ENCODE measurements at places on chromosomes 12 and 14.
A peak's percentile ranks its signal among the peaks of the same experiment; 100 is the strongest.

DNA sequence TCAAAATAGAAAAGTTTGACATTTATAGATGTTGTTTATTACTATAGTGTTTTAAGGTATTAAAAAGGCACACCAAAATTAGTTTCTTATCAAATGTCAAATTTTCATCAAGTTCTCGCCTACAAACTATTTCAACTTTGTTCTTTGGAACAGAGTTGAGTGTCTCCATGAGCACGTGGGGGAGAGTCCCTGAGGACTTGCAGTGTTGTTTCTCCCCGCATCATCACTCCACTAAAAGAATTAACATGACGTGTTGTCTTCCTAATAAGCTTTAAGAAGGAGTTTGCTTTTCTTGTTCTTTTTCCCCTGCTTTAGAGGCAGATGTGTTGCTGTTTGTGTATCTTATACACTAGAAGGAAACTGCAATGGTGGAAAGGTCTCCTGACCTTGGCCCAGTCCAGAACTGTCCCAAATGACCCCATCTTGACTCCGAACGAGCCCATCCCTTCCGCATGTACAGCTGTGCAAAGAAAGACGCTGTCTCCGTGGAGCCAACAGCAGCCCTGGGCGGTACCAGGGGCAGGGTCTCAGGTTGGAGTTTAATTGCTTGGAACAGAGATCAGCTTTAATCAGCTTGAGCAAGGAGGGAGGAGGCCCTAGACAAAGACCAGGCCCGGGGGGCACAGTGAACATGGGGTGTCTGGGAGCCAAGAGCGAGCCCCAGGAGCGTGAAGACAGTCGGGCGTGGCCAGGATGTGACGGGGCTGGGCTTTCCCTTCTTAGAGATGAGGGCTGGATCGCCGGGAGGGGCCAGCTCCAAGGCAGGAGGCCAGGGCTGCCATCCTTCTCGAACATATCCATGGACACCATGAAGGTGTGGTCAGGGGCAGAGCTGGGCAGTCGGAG, 215.4 kb upstream of the RTL1 start:
- no peak for DNase-seq

DNA sequence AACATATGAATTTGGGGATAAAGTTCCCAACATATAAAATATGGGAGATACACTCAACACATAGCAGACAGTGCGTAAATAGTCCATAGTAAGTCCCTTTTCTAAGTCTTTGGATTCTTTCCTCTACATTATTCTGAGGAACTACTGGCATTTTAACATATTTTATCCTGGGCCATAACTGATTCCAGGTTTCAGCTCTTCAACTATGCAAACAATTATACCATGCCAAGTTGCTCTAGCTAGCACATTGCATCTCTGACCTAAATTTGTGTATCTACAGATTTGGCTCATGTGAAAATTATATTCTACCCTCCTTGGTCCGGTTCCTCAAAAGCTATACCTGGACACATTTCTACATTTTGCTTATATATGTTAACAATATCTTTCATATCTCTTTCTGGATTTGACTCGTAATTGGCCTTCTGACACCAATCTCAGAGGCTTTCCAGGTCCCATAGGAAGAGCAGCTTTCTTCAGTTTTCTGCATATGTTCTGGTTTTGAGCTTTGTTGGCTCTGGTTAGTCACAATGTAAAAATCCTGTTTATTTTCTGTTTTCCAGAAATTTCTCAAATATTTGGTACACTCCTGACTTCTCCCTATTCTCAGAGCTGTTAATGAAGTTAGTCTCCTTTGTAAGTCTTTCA, 305.4 kb downstream of the BMP4 start:
- DNase-seq = no peak

- DNase-seq = no peak
Measured at GRCh38 chr12:75270157-75270556, 60.0 kb downstream of the CAPS2 start.

GRCh38 chr12:112381406-112381882, 787 bp downstream of the HECTD4 start:
- DNase-seq = peak; percentile 34

GRCh38 chr12:82673698-82674097, 13.0 kb upstream of the TMTC2 start:
- no peak for DNase-seq

GRCh38 chr14:36647824-36648753, 13.6 kb upstream of the PAX9 start:
- DNase-seq = no peak

GRCh38 chr14:91195881-91196280, 48.6 kb downstream of the GPR68 start:
- no peak for DNase-seq

GRCh38 chr14:87613881-87614280, 379.1 kb downstream of the GALC start:
- DNase-seq = no peak

DNA sequence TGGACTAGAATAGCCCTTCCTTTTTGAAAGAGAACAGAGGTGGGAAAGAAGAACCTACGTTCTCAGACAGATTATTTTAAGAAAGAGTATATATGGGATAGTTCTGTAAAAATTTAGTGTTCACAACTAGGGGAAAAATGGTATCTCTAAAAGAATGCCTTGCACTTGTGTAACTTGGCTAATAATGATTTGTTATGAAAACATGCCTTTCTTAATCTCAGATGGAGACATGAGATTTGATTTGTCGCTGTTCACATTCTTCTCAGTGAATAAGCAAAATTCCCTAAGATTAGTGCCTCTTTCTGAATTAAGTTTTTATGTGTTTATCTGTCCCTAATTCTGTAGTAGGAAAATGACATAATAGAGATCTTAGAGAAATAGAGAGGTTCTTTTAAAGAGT, 100.8 kb downstream of the USP15 start:
- no peak for DNase-seq

GRCh38 chr14:98278800-98279199, 993.2 kb downstream of the BCL11B start:
- no peak for DNase-seq

GRCh38 chr12:123034022-123034541, 53.6 kb downstream of the ARL6IP4 start:
- DNase-seq = no peak

DNA sequence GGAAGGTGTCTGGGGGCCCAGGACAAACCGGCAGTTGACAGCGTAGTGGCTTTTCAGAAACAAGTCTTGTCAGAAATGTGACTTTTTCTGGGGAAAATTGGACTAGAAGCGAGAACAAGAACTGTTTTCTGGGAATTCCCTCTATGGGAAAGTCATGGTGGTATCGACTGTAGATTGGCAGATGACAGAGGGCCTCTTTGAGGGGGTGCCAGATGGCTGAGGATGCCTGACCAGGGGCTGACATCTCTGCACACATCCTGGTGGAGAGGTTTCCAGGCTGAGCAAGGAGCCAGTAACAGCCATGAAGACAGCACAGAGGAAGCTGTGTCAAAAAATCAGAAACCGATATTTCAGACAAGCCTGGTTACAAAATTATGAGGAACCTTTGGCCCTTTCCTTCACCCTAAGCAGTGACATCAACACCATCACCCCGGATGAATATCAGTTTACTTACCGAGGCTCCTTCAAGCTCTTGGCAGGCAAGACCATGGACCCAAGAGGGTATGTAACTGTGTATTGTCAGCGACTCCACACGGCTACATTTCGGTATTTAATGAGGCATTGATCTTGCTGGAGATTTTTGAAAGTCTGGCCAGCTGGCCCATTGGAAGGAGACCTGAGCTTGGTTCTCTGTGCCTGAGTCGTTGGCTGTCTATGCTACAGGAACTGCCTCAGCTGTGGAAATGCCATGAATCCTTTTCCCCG, 1525.3 kb upstream of the TMEM132C start:
- DNase-seq = no peak

- no peak for DNase-seq
Measured at GRCh38 chr12:90915353-90915752, 39.6 kb downstream of the CCER1 start.

DNA sequence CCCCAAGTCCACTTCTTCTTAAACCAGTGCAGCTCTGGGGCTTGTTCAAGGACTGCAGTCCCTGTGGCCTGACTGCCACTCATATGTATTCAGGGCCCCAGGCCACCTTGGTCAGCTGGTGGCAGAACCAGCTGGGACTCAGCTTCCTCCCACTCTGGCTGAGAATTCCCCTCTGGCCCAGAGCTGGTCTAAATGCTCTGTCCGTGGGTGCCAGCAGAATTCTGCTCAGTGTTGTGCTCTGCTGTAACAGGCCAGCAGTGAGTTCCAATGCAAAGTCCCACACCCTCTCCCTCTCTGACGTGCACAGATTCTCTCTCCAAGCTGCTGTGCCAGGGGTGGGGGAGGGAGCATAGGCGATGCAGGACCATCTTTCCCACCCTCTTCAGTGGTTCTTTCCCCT, 210.4 kb upstream of the RGS6 start:
- no peak for DNase-seq

DNA sequence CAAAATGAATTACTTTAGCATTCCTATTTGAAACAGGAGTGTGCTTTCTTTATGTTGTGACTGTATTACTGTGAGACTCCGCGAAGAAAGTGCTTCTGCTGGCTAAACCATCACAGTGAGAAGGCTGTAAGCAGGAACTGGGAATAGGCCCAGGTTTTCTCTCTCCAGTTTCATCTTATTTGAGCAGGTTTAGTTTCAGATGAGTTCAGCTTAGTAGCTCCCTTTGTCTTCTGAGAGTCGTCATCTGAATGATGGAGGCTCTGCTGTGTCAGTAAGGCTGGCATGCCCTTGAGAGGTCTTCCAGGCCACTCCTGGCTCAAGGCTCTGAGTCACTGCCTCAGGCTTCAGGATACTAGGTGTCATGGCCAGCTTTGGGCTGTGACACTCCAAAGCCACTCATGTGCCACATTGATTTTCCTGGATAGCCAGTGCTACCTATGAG, 205.6 kb upstream of the RGS6 start:
- DNase-seq = no peak

- DNase-seq = no peak
Measured at GRCh38 chr12:74689071-74689655, 151.5 kb downstream of the ATXN7L3B start.

- DNase-seq = peak; percentile 4
Measured at GRCh38 chr12:102917026-102917787, at the start of gene PAH. PAH (minus strand) TSS chr12:102917244; CDS start chr12:102917130, 114 bp downstream.

GRCh38 chr12:3456809-3457208, 34.2 kb upstream of the PRMT8 start:
- DNase-seq = no peak

GRCh38 chr14:105083926-105084685, 18.9 kb upstream of the GPR132 start:
- no peak for DNase-seq

GRCh38 chr12:117521867-117522266, 160.4 kb upstream of the NOS1 start:
- DNase-seq = no peak

DNA sequence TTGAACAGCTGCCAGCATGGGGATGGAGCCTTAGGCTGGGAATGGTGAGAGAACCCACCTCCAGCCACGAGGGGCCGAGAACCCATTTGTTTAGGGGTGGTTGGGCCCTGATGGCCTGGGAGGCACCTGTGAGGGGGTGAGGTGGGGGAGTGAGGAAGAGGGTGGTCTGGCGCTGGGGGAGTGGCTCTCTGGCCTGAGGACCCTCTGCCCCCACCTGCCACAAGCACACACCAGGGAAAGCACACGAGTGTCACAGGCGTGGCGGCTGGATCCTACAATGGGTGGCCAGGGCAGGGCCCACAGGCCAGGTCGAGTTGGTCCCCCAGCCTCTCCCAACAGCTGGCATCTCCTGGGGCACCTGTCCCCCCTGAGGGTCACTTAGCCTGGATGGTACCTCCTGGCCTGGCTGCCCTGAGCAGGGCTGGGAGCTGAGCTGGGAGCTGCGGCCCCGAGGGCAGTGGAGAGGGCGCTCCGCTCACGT, 340.5 kb downstream of the TMEM121 start:
- DNase-seq = no peak

GRCh38 chr12:98593351-98594049, at the start of gene SLC25A3:
SLC25A3 (plus strand) TSS chr12:98593686; CDS start chr12:98593979, 293 bp downstream.
- peak; percentile 92 for DNase-seq

GRCh38 chr12:121983536-121984210, 38.0 kb upstream of the BCL7A start:
- DNase-seq = no peak

DNA sequence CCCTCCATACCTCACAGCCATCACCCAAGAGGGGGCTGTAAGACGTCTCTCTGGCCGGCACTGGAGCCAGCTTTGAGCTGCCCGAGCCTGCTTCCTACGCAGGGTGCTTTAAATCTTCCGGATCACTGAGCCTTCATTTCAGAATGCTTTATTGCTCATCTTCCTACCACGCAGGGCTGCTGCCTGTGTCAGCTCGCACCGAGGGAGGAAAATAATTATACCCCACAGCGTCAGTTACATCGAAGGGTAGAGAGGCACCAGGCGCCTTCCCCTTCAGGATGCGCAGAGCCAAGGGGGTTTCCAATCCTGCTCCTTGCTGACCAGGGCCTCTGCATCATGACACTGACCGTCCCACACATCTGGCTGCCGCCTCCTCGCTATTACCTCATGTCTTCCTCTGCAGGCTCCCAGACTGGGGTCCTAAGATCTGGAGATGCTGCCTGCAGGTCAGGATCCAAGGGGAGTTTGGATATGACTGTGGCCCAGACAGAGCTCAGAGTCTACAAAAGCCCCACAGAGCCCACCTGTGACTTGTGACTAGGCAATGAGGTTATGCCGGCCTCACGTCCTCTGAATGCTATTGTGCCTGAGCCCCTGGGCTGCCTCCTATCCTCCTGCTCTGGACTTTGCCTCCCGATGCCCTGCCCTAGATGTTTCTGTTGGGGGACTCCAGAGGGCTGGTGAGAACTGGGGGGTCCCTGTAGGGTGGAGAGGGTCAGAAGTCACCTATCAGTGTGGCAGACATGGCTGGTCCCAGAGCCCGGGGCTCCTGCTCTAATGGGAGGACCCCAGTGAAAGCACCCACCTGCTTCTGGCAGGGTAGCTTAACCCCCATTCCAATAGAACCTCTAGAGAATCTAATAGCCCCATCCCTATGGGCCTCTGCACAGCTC, 220.3 kb upstream of the RTL1 start:
- DNase-seq = no peak

GRCh38 chr14:105355850-105356604, 41.5 kb downstream of the PACS2 start:
- DNase-seq = no peak

DNA sequence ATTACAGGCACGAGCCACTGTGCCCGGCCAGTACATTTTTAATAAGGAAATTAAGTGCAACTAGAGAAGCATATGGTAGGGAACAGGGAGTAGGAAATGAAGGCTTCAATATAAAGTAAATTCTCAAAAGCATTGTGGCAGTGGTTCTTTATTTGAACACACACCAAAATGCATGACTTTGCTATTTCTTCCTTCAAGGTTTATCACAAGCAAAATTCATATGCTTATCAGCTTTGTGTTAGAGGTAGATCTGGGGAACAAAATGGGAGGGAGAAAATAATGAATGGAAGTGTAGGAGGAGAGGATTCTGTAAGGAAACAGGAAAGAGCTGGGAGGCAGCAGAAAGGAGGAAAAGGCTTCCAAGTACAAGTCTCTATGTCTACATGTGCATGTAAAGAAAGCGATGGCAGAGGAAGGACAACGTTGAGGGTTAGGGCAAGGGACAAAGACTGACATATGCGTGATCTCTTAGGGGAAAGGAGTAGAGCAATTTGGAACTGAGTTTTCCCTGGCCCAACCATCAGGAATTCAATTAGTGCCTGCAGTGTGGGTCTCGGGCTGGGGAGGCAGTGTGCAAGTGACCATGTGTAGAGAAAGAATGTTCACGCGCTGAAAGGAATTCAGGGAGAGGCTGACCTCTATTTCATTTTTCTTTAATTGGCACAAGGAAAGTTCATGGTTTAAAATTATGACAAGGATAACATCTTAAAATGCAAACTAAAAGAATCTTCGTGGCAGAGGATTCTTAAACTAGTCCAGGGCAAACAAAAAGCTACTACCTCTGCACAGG, 22.9 kb upstream of the RASSF8 start:
- no peak for DNase-seq
